ENCODE measurements at places on chromosomes 16 and 17.

GRCh38 chr17:68200689-68201417 lies 47.0 kb upstream of the AMZ2 start:
- DNase-seq = peak; percentile 91

GRCh38 chr16:54316095-54316889 lies 29.7 kb upstream of the IRX3 start:
- DNase-seq = no peak

GRCh38 chr16:56262551-56263245 lies 71.4 kb downstream of the GNAO1 start:
- no peak for DNase-seq

GRCh38 chr16:89478576-89479221 lies 11.7 kb downstream of the ANKRD11 start:
- no peak for DNase-seq

DNA sequence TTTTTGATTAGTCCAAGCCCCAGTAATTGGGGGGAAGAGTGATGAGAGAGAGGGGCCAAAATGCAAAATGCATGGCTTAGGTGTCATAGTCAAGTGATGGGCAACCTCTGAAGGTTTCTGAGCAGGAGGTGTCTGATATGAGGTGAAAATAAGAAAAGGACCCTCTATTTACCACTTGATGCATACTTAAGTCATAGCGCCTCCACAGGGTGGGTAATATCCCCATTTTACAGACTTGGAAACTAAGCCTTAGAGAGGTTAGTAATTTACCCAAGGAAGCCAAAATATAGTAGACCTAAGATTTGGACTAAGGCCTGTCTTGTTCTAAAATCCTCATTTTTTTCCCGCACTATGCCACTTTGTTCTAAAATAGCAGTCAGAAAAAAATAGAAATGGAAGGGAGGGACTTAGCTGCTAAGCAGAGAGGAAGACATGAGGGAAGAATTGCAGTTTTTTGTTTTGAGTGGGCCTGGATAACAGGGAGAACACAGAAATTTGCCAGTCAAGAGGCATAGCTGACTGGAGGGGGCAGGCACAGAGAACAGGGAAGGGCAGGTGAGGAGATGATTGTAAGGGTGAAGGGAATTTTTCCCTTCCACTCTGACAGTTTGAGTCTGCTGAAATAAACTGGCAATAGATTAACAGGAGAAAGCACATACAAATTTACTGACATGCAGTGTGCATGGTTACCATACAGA lies 2.3 kb upstream of the GRB2 start:
- no peak for DNase-seq

GRCh38 chr16:17606460-17606859 lies 135.7 kb upstream of the XYLT1 start:
- DNase-seq = no peak

DNA sequence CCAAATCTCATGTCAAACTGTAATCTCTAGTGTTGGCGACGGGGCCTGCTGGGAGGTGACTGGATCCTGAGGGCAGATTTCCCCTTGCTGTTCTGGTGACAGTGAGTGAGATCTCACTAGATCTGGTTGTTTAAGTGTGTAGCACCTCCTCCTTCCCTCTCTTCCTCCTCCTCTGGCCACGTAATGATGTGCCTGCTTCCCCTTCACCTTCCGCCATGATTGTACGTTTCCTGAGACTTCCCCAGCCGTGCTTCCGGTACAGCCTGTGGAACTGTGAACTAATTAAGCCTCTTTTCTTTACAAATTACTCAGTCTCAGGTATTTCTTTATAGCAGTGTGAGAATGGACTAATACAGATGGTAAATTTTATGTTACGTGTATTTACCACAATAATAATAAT lies 49.2 kb downstream of the METTL16 start:
- no peak for DNase-seq

DNA sequence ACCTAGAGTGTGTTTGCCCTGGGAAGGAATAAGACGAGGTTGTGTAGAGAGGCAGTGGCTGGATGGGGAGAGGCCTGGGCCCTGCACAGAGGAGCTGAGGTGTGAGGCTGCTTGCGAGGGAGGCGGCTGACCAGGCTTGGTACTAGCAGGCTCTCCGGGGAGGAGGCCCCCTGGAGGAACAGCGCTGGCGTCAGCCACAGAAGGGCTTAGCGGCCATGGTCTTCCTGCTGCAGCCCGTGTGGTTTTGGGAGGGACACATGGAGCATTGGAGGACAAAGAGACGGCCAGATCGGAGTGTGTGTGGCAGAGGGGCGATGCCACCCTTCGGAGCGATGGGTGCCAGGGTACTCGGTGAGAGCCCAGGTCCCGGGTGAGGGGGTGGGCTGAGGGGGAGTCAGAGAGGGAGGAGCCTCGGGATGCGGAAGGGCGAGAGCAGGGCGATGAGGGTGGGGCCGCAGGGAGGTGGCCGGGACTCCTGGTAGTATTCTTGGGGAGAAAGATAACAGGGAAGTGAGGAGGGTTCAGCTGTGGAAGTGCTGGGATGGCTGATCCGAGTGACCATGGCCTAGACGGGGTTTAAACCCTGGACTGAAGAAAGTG lies 8.3 kb downstream of the BANP start:
- no peak for DNase-seq

DNA sequence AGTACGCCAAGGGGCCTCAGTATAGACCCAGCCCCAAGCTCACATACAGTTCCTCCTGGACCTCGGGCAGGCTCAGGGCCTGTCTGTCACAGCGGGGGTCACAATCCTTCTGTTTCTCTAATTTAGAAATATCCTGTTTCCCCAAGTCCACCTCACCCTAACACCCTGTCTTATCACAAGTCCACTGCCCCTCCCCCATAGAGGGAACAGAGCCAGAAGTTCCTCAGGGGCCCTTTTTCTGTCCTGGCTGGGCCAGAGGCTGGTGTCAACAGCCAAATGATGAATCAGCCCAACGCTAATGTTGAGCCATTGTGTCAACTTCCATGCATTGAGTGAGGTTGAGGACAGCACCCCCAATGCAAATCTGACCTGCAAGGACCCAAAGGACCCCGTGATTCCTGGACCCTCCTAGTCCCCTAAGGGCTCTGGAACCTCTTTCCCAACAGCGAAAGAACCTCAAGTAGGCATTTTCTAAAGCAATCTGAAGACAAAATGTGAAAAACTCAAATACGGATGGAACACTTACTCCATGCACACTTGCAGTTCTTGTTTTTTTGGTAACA lies 58.6 kb downstream of the PECAM1 start:
- DNase-seq = no peak

Measured in neural progenitor cell (in vitro differentiated cells).